ENCODE measurements at places on chromosomes 4 and X. TPM values are rescaled to one million over a fixed set of nuclear protein-coding genes. Genes with fewer than 3 reads are reported as not detected.

Gene ALG13
- 79.1 TPM for total RNA-seq

DNA sequence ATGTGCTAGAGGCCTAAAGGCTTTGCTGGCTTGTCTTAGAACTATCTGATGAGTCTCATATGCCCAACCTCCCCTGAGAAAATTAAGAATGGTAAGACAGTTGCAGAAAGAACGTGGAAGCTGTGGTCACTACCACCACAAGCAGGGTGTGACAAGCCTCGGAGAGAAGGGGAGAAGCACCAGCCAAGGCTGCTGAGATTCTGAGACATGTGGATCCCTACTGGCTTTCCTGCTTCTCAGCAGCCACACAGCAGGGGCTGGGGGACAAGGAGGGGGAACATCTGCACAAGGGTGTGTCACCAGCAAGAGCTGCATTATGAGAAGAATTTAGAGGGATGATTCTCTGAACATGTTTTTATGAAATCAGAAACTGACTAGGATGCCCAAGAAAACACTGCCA lies 19.4 kb downstream of the TAPT1 start:
- DNase-seq, result no peak

- no peak for DNase-seq
These were observed 47.5 kb upstream of the FAM120C start for GRCh38 chrX:54230435-54231148.

- DNase-seq, result no peak
These were observed 9.8 kb downstream of the GUCY1A1 start for GRCh38 chr4:155676430-155676825.

Gene CLNK
- 0.11 TPM for total RNA-seq

DNA sequence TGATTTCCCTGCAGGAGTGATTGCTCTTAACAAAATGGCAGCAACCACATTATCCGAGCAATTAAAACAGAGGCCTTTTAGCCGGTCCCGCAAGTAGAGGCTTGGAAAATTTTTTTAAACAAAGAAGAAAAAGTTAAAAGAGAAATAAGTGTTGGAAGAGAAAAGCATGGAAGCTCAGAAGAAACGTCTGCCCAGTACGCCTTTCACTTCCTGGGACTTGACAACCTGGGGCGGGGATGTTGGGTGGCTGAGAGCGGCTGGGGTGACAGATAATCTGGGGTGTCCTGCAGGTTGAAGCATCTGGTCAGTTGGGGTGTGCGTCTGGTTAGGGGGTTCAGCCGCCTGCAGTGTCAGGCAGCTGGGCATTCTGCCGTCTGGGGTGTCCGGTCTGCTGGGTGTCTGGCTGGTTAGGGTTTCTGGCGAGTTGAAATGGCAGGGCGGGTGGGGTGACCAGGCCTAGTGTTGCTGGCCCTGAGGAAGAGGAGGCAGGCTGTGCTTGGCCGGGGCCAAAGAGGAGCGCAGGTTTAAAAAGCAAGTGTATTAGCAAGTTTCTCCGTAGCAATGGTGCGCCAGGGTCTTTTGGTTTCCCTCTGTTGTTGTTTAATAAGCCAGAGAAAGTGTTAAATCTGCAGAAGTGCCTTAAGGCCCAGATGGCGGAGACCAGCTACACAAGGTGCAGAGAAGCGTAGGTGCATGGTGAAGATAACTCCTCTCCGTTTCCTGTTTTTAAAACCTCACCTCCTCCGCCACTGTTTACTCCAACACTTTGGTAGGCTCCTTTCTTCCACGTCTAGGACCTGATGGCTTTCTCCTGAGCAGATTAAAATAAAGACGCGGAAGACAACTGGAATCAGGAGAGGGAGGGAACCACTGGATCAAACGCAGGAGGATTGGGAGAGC lies 5.6 kb downstream of the HAND2 start:
- no peak for DNase-seq

DNA sequence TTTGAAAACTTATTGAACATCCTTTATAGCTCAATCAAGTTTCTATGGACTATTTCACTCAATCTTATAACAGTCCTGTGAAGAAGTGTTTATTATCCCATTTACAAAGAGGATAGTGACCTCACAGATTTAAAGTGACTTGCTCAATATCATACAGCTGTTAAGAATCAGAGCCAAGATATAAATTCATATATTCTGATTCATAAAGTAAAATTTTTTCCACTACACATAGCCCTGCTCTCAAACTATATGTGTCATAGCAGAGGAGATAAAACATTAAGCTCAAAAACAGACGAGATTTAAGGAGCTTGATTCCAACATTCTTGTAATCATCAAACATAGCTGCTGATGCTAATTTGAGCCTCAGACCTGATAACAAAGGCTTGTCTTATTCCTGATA lies 226.8 kb downstream of the CAMK2D start:
- no peak for DNase-seq

DNA sequence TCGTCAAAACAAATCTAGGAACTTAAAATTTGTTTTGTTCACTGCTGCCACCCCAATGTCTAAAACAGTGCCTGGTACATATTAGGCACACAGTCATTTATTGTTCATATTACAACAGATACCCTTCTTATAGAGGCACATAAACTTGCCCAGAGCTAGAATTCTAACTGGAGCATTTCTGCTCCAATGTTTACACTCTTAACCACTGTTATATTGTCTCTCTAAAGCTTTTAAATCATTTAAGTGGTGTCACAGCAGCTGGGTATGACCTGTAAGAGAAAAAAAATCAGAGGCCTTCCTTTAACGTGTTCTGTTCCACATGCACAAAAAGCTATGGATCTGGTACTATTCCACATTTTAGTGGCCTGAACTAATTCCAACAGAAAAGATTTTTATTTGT lies 3.0 kb downstream of the UBE2D3 start:
- no peak for DNase-seq

DNA sequence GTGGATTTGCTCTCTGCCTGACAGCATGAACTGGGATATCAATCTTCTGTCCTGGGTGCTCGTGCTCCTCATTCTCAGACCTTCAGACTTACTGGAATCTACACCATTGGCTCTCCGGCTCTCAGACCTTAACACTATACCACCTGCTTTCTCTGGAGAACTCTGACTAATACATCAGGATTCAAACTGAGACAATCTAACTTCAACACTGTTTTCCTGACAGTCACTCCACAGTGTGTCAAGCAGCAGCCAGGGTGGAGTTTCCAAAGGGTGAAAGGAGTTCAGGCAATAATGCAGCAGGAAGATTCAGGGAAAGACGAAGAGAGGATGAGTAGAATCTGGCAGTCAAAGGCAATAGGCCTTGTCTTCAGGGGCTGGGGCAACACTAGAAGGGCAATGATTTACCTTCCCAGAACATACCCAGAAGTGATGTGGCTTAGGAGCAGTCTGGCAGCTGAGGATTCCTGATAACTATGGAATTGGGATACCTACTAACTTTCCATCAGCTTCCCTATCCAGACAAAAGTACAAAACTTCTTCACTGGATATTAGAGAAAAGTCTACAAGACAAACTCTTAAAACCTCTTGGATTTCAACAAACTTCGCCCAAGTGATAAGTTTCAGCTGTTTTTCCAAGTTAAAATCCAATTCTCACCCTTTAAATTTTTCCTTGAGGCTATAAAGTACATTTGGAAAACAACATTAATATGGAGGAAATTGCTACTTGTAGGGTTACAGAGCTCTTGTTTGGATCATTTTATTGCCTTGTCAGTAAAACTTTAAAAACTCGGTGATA lies 58.4 kb upstream of the SLIT2 start:
- no peak for DNase-seq

Gene CT55
- total RNA-seq, result not detected

Data from CD4-positive, alpha-beta memory T cell (primary cell).